ENCODE measurements at places on chromosomes 13 and 19. TPM values are rescaled to one million over a fixed set of nuclear protein-coding genes. Genes with fewer than 3 reads are reported as not detected.

DNA sequence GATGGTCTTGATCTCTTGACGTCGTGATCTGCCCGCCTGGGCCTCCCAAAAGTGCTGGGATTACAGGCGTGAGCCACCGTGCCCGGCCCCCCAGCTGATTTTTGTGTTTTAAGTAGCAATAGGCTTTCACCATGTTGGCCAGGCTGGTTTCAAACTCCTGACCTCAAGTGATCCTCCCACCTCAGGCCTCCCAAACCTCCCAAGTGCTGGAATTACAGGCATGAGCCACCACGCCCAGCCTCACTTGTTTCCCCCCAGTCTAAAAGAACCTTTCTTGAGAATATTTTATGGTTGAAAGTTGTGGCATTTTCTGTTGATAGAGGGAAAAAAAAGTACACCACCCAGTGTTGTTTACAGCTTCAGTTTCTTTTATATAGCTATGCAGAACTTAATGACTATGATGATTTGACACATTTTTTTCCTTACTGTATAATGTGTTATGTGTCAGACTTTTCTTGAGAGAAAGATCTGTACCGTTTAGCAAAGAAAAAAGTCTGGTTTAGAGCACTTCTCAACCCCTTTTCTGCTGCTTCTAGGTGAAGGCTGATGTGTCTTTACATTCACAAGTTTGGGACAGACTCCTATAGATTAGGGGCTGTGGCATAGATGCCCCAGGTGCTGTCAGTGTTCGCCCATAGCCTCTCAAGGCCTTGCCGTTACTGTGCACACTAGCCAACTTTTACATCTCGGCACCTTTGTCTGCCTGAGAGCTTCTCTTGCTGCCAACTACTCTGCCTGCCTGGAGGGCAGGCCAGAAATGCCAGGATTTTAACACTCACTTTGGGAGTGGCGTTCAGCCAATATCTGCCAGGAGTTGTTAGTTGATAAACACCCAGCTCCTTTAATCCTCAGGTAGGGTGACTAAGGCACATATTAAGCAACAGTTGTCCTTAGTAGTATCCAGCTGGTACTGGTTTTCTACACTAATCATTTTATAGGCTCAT lies 33.0 kb downstream of the KCTD4 start:
- no peaks in the 10 kb centered on the region for H3K27me3 ChIP-seq
- H3K27ac ChIP-seq = no peak overlapping the region
- peaks cover 4% of the 10 kb centered on the region for H3K36me3 ChIP-seq
- no peak for DNase-seq
- H3K4me1 ChIP-seq = no peaks in the 10 kb centered on the region

DNA sequence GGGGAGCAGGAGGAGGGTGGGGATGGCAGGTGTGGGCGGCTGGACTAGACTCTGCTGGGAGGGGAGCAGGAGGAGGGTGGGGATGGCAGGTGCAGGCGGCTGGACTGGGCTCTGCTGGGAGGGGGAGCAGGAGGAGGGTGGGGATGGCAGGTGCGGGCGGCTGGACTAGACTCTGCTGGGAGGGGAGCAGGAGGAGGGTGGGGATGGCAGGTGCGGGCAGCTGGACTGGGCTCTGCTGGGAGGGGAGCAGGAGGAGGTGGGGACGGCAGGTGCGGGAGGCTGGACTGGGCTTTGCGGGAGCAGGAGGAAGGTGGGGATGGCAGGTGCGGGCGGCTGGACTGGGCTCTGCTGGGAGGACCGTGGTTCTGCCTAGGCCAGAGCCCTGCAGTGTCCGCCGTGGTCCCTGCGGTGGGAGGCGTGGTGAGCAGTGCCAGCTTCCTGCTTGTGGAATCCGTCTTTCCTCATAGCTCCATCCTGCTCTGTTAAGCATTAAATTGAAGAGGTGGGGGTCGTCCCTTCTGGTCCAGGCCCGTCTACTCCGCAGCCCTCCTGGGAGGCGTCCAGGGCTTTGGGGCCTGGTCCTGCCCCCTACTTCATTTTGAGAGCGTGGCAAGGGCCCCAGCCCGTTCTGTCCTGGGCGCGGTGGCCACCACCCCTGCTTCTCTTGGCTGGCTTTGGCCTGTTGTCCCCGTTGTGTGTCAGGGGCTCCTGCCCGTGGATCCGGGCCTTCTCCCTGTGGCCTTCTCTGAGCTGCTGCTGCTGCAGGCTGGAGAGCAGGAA lies 4.7 kb downstream of the SPPL2B start:
- H3K4me1 ChIP-seq = peaks cover 50% of the 10 kb centered on the region
- DNase-seq = no peak
- no peaks in the 10 kb centered on the region for H3K27me3 ChIP-seq
- H3K27ac ChIP-seq = no peak overlapping the region
- no peaks in the 10 kb centered on the region for H3K36me3 ChIP-seq
- no peak overlapping the region for H3K4me3 ChIP-seq

DNA sequence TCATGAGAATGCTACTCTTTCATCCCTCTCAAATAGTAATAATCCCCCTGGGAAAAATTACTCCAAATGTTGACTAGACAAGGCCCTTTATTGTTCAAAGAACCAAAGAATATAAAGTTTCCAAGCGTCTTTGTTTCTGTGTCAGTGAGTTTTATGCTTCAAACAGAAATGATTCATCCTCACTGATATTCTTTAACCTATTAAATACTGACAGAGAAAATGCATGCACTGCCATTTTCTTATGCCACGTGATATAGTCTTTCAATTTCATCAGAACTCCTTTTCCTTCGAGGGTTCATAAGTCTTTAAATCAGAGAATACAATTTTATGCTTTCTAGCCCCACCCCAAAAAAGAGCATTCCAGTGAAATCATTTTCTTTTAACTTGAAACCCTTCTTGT lies 211.6 kb downstream of the SHISA2 start:
- no peaks in the 10 kb centered on the region for H3K27me3 ChIP-seq
- no peak overlapping the region for H3K4me3 ChIP-seq
- H3K36me3 ChIP-seq = no peaks in the 10 kb centered on the region
- H3K27ac ChIP-seq = no peak overlapping the region
- no peak for DNase-seq

DNA sequence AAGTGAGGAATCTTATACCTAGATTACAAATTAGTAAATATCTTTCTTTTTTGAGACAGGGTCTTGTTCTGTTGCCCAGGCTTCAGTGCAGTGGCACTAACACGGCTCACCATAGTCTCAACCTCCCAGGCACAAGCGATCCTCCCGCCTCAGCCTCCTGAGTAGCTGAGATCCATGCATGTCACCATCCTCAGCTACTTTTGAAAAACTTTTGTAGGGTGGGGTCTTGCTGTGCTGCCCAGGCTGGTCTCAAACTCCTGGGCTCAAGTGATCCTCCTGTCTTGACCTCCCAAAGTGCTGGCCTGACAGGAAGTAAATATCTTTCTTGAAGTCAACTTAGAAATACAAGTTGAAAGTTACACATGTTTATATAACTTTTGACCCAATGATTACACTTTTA lies 20.0 kb upstream of the CEACAM20 start:
- no peak overlapping the region for H3K4me3 ChIP-seq
- H3K36me3 ChIP-seq = no peaks in the 10 kb centered on the region
- DNase-seq = no peak
- H3K4me1 ChIP-seq = no peaks in the 10 kb centered on the region

- DNase-seq = no peak
- H3K4me3 ChIP-seq = no peak overlapping the region
- H3K4me1 ChIP-seq = no peaks in the 10 kb centered on the region
- H3K36me3 ChIP-seq = no peaks in the 10 kb centered on the region
- H3K27ac ChIP-seq = no peak overlapping the region
Measured at GRCh38 chr19:13902993-13903555, 2.8 kb downstream of the BRME1 start.

- no peaks in the 10 kb centered on the region for H3K27me3 ChIP-seq
- no peak for DNase-seq
- H3K27ac ChIP-seq = peak overlapping the region; percentile 66
- H3K4me3 ChIP-seq = no peak overlapping the region
Measured at GRCh38 chr19:15324791-15325519, 7.4 kb downstream of the BRD4 start.

- no peaks in the 10 kb centered on the region for H3K4me1 ChIP-seq
- DNase-seq = no peak
Measured at GRCh38 chr19:2306281-2306806, 1.6 kb downstream of the LINGO3 start.

GRCh38 chr13:110965038-110965754 lies 50.3 kb upstream of the ANKRD10 start:
- H3K4me3 ChIP-seq = no peak overlapping the region
- H3K27ac ChIP-seq = no peak overlapping the region
- no peaks in the 10 kb centered on the region for H3K27me3 ChIP-seq
- no peaks in the 10 kb centered on the region for H3K4me1 ChIP-seq
- H3K36me3 ChIP-seq = no peaks in the 10 kb centered on the region

DNA sequence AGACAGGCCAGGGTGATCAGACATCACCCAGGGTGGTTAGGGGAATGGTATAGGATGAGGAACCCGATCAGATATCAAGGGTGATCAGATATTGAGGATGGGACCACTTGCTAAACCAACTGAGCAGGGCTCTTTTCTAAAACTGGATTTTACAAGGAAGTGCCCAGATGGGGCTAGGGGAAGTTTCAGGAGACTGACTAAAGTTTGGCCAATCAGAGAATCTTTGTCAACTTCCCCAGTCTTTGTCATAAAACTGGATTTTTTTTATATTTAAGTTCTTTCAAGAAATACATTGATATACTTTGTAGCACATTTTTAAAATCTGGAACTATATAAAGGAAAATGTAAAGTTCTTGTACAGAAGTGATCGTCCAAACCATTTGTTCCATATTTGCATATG lies 30.5 kb upstream of the DLEU7 start:
- no peaks in the 10 kb centered on the region for H3K27me3 ChIP-seq
- no peaks in the 10 kb centered on the region for H3K36me3 ChIP-seq
- H3K27ac ChIP-seq = no peak overlapping the region
- H3K4me3 ChIP-seq = no peak overlapping the region
- no peaks in the 10 kb centered on the region for H3K4me1 ChIP-seq

GRCh38 chr13:48849515-48849914 lies 126.2 kb upstream of the FNDC3A start:
- no peak overlapping the region for H3K27ac ChIP-seq
- no peaks in the 10 kb centered on the region for H3K36me3 ChIP-seq
- no peaks in the 10 kb centered on the region for H3K27me3 ChIP-seq

DNA sequence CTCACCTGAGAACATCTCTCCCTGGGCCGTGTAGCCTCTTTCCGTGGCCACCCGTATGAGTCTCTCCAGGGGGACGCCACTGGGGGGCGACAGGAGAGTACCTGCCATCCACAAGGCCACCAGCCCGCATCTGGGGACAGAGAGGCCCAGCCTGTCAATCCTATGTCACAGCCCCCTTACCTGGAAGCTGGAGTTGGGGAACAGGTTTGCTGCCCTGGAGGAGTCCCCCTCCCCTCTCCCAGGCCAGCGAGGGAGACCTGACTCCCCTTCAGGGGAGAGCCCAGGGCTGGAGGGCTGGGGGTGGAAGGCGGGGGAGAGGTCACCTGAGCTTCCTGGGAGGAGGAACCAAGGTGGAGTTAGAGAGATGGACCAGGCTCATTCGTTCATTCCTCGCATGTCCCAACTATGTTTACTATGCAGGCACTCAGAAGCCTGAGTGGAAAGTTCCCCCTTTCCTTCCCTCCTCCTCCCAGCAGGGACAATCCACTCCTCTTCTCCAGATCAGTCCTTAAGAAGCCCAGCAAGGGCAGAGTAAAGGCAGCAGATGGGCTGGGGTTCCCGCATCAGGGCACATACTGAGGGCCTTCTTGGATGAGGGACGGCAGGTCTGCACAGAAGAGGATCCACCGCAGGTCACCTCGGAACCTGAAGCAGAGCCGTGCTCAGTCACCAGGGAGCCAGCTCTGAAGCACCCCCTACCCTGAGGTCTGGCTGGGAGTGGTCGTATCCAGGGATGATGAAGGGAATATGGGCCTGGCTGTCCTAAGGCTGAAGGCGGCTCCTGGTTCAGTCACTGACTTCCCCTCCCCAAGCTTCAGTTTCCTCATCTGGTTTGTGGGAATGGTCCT lies 5.5 kb downstream of the ACTMAP start:
- H3K4me3 ChIP-seq = no peak overlapping the region
- H3K4me1 ChIP-seq = no peaks in the 10 kb centered on the region
- DNase-seq = no peak
- H3K27ac ChIP-seq = no peak overlapping the region

GRCh38 chr19:9796113-9796773 lies 22.6 kb downstream of the FBXL12 start:
- H3K36me3 ChIP-seq = no peaks in the 10 kb centered on the region
- no peak overlapping the region for H3K4me3 ChIP-seq
- peak; percentile 87 for DNase-seq
- no peak overlapping the region for H3K27ac ChIP-seq
- no peaks in the 10 kb centered on the region for H3K27me3 ChIP-seq

GRCh38 chr13:25690582-25690981 lies 318.8 kb downstream of the ATP8A2 start:
- H3K36me3 ChIP-seq = no peaks in the 10 kb centered on the region
- no peak overlapping the region for H3K4me3 ChIP-seq
- no peak for DNase-seq
- H3K4me1 ChIP-seq = no peaks in the 10 kb centered on the region
- no peak overlapping the region for H3K27ac ChIP-seq

DNA sequence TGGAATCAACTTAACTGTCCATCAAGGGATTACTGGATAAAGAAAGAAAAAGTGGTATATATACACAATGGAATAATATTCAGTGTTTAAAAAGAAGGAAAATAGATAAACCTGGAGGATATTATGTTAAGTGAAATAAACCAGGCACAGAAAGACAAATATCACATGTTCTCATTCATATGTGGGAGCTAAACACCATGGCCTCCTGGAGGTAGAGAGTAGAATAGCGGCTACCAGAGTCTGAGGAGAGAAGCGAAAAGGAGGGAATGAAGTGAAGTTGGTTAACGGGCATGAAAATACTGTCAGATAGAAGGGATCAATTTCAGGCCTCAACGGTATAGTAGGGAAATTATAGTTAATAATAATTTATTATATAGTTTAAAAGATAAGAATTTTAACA lies 147.5 kb upstream of the OBI1 start:
- no peaks in the 10 kb centered on the region for H3K36me3 ChIP-seq
- no peak for DNase-seq
- H3K27ac ChIP-seq = no peak overlapping the region
- H3K27me3 ChIP-seq = no peaks in the 10 kb centered on the region
- no peaks in the 10 kb centered on the region for H3K4me1 ChIP-seq
- H3K4me3 ChIP-seq = no peak overlapping the region

Gene NLRP11
- total RNA-seq = not detected

Gene ATP4A
- not detected for total RNA-seq

Gene MISP
- total RNA-seq = 0.96 TPM

Gene PCDH9
- 19.4 TPM for total RNA-seq

Gene C19orf67
- total RNA-seq = not detected

Gene KLC3
- not detected for total RNA-seq
